Substantia nigra (tissue), 51 donors: ENCODE measurements at places on chromosomes 11 and 22.

DNA sequence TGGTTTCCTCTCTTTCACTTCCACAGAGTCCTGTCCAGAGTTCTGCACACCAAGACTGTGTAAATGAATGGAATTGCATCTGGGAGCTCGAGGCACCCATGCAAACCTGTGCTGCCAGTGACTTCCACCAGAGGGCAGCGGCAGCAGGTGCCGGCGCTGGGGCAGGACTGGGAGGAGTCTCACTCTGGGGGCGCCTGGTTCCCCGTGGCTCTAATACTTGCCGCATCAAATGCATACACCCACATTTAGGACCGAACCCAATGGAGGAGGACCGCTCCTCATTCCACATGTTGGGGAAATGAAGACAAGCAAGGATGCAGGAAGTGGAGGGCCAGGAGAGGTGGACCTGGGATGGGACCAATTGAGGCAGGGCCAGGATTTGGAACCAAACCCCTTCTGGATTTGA is 1.1 kb upstream of the CD6 start:
- DNase-seq, result no peak

DNA sequence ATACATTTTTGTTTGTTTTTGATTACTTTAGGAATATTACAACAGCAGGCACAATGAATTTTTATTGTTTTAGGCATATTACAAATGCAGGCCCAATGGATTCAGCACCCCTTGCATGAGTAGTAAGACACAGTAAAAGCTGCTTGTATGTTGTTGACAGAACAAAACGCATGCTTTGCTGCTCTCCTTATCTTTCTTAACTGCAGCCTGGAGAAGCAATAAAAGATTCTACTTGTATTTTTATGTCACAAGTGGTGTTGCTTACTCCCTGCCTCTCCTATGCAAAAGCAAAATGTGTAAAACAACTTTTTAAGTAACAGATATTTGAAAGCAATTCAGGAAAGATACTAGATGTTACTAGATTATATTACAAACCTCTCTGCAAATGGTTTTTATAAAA is 73.9 kb downstream of the TRPC6 start:
- no peak for DNase-seq

DNA sequence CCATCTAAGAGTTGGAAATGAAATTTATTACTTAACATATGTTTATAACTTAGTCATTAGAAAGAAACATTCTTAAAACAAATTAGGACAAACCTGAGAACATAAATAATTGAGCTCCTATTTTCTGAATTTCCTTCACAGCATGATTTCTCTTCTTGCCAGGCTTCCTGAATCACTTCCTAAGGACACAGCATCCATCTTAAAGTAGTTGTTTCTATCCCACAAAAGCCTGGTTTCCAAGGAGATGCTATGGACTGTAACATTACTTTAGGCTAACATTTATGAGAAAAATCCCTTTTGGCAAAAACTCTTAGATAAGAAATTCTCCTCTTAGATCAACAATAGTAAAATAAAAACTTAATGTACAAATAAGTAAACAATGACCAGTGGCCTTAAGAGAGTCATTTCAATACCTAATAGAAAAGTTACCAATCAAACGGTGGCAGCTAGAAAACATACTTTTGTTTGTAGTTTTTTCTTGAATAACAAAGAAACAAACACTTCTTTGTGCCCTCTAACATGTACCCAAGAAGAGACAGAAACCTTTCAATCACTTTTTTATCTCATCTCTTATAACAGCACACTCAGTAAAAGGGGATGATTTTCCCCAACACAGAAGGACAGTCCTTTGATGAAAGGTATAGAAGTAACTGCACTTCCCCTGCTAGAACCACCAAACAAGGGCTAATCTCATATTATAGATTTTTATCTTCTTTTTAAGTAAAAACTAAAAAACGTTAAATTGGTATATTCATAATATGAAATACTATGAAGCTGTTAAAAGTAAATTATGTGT is 74.5 kb downstream of the TTC28 start:
- DNase-seq, result no peak

- DNase-seq, result no peak
Observed at GRCh38 chr11:1029051-1029450, 7.5 kb downstream of the MUC6 start.

DNA sequence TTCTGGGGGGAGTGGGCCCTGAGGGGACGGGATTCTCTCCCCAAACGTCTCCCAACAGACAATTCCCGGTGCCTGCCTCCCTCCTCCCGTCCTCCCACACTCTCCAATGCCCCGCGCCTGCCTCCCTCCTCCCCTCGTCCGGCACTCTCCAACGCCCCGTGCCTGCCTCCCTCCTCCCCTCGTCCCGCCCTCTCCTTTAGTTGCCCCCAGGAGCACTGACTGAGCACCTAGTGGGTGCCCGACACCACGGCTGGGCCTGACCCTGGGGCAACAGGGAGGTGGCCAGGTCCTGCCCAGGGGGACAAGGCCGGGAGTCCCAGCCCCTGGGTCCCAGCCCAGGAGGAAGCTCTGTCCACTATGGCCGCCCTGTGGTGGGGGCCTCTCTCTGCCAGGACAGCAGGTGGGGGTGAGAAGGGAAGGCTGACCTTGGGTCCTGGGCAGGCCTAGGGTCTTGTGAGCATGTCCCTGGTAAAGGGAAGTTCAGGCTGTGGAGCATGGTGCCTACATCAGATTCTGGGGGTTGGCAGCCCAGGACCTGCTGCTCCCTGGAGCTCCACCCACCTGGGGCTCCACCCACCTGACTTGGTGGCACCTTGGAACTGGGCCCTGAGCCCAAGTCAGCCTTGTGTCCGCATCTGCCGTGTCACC is 942.3 kb downstream of the BRD1 start:
- no peak for DNase-seq

DNA sequence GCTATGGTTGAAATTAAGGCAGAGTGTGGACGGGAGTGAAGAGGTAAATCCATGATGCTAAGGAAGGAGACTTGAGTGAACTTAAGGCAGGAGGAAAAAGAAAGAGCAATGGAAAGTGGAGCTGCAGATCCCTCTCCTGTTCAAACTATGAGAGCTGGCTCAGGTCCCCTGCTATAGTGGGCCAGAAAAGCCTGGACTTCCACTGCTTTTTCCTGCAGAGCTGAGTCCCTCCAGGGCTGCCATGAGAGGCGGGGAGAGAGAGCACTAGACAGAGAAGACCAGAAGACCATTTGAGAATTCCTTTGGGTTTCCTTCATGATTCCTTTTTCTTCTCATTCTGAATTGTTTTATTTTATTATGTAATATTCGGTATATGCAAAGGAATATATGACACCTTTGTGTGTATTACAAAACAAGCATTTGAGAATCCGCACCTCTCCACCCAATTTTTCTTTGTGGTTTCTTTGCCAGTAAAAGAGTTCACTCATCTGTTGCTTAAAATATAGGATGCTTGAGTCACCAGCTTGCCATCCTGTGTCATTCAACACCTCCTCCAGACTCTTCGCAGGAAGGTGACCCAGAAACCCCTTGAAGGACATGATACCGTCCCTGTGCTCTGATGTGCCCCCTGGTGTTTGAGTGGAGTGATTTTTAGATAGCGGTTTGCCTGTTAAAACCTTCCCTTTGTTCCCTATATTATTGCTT is 24.4 kb downstream of the SREBF2 start:
- DNase-seq, result no peak

- DNase-seq, result no peak
Observed at GRCh38 chr11:15795378-15795777, 561.0 kb downstream of the SOX6 start.

DNA sequence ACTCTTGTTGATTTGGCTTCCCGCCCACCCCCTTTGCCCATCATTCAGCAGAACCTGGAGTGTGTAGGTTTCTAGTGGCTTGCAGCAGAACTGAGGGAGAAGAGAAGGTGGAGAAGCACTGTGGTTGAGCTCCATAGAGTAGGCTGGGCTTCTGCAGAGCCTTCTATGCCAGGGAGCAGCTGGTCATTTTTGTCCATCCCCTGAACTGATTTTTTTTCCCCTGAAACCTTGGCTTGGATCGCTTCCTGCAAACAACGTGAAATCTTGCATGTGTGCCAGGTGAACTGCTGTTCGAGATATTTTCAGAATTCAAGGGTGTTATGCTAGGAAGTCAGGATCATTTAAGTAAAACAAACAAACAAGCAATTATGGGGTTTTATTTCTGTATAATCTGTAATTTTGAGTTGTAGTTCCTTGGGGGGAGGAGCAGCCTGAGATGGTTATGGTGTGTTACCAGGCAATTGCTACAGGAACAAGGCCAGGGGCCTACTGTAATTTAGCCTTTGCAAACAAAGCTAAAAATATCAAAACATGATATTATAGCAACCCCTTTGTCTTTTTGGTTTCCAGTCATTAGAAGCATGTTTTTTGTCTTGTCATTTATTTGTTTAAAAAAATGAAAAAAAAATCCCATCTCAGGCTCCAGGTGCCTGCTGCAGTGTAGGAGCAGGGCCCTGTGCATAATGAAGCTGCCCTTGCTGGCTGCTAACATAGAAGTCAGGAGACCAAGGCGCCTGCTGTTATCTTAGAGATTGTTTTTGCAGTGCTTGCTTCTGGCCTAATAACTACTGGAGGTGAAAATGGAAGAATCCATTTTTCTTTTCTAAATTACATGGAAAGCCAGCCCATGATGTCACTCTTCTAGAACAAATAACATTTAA is 152.4 kb upstream of the TTC12 start:
- peak; percentile 23 for DNase-seq

DNA sequence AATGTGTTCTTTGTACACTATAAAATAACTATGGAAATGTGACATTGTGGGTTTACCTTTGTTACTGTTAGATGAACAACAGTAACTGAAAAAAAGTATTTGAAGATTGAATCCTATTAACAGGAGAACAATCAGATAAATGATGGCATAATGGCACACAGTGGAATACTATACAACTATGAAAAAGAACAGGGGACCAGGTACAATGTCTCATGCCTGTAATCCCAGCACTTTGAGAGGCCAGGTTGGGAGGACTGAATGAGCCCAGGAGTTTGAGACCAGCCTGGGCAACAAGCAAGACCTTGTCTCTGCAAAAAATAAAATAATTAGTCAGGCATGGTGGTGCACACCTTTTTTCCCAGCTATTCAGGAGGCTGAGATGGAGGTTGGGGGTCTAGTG is 14.4 kb upstream of the OSBP start:
- no peak for DNase-seq

GRCh38 chr22:35914665-35915476 is 113.8 kb downstream of the RBFOX2 start:
- no peak for DNase-seq

GRCh38 chr11:42417691-42418090 is 894.1 kb upstream of the API5 start:
- no peak for DNase-seq

DNA sequence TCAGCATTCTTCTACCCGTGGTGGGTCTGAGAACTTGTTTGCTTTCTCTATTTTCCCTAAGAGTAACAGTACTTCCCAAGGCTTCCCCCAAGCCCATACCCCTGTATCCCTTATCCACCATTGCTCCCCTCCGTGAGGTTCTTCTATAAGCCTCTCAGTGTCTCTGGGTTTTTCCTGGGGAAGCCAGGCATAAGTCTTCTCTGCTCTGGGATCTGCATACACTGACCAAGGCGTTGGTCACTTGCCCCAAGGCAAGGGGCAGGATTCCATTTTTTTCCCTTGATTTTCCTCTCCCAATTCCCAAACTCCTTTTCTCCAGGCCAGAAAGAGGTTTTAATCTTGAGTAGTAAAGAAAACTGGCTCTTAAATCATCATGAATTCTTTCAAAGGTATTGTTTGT is 27.2 kb upstream of the NCAM1 start:
- no peak for DNase-seq

DNA sequence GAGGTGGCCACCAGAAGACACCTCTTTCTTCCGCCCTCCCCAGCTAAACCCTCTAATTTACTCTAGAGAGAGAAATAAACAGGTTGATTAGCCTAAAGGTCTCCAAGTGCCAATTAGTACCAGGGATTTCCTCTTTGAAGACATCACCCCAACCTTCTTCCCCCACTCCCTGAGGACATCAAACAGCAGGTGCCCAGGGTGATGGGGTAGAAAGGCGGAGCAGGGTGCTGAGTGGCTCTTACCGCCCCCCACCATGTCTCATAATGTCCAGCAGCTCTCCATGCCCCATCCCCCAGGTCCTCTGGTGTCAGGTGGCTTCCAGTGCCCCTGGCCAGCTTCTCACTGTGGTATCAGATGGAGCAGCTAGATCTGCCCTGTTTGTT is 5.3 kb upstream of the GNAZ start:
- DNase-seq, result no peak

DNA sequence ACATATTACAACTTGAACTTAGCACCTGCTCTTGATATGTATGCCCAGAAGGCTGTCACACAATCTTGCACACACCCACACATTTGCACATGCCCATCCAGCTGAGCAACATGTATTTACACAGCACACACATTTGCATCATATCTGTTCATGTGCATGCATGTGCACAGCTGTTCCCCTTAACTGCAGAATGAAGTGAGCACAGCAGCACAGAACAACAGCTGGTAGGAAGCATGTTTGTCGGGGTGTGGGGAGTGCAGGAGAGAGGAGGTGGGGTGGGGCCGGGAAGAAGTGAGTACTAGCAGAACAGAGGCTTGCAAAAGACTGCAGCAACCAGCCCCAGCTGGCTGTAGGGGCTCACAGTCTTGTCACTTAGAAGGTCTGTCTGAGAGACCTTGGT is 296.5 kb downstream of the KIRREL3 start:
- DNase-seq, result no peak

GRCh38 chr22:42065438-42066125 is 5.0 kb downstream of the NAGA start:
- DNase-seq, result no peak

GRCh38 chr11:36292311-36292722 is 3.1 kb upstream of the COMMD9 start:
- no peak for DNase-seq

DNA sequence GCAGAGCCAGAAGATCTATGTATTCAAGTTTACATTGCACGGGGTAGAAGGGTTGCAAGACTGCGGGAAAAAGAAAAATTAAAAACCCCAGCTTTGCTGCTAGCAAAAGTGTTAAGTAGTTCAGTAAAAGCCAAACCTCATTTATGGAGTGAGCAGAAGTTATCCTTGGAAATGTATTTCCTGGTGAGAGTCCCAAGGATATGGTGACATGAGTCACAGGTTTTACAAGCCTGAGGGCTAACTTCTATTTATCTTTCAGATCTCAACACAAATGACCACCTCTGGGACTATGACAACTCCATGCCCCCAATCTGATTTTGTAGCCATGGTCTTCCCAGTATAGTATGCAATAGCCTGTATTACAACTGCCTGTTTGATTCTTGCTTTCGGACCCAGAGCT is 26.1 kb downstream of the ABTB2 start:
- no peak for DNase-seq

DNA sequence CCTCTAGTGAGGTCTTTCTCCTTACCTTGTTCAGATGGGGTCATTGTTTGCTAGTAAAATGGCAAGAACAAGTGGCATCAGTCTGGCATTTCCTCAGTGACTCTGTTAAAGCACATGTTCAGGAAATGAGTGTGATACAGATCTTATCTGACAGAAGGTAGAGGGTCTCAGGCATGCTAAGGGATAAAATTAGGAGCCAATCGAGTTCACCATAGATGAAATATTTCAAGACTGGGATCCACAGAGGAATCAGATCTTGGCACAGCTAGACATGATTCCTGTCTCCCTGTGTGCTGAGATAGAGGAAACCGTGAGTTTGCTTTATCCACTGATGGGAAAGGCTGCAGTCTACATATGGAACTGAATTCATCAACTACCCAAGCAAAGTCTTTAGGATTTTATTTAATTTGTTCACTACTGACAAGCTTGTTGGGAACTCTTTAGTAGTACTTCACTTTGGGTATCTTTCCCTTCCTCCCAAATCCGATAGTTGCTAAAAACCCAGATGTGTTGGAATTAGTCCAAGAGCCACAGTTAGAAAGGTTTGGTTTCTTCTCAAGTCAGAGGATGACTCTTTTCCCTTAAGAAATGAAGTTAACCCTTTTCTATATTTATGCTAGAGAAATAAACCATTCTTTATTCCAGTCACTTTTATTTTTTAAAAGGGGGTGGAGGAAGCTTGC is 18.4 kb downstream of the FAM118B start:
- no peak for DNase-seq
